ENCODE measurements at places on chromosomes 12 and 14. TPM values are rescaled to one million over a fixed set of nuclear protein-coding genes. Genes with fewer than 3 reads are reported as not detected.

The CD69 gene
- 72.2 TPM for total RNA-seq

The TSPAN11 gene
- not detected for total RNA-seq

The SLC8A3 gene
- total RNA-seq: 0.37 TPM

The OLR1 gene
- not detected for total RNA-seq
